ENCODE measurements at places on chromosomes 2 and 18. TPM values are rescaled to one million over a fixed set of nuclear protein-coding genes. Genes with fewer than 3 reads are reported as not detected.

CABYR gene
- total RNA-seq: 2.8 TPM

SLC9A2 gene
- not detected for total RNA-seq

CYRIA gene
- total RNA-seq: 76.1 TPM

RAX gene
- total RNA-seq: not detected

ACKR3 gene
- 6.6 TPM for total RNA-seq

FBXO36 gene
- total RNA-seq: 0.78 TPM

TMEM169 gene
- total RNA-seq: 0.40 TPM

DNA sequence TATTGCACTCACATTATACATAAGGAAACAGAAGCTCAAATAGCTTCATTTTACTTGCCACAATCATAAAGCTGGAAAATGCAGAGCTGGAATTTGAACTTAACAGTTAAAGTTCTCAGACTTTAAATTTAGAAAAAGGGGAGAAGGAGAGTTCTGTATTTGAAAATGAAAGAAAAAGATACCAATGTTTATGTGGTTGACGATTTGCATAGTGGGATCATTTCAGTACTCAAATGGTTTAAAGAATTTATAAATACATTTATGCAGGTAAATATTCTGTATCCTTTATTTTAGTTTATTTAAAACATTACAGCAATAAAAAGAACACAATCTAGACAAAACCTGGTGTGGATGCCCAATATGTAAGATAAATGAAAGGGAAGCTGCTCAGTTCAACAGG lies 25.5 kb upstream of the STAT4 start:
- DNase-seq: no peak

DNA sequence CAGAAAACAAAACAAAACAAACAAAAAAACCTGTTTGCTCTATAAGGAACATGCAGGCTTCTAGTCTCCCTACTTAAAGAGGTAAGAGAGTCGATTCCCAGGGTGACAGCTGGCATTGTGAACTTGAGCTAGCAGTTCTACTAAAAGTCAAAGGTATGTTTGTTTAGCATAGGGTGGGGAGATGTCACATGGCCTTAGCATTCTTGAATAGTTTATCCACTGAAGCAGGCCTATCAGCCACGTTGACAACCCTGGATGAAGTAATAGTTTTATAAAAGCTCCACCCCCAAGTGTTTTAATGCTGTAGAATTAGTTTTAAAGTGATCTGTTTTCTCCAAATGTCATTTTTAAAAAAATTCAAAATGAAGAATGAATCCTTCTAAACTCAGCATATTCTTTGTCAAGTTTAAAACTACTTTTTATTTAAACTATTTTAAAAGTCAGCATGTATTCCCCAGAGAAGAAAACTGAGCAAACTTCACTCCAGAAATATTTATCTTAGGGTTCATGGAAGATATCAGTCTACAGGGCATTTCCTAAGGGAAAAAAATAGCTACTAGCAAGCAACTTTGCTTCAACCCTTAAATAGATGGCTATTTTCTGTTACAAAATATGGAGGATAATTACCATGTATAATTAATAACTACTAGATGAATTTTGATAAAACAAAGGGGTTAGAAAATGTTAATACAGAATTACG lies 1.7 kb downstream of the MYOM1 start:
- DNase-seq: no peak

- DNase-seq: no peak
These were observed 100.7 kb downstream of the ANKRD44 start for GRCh38 chr2:197209742-197210408.

DNA sequence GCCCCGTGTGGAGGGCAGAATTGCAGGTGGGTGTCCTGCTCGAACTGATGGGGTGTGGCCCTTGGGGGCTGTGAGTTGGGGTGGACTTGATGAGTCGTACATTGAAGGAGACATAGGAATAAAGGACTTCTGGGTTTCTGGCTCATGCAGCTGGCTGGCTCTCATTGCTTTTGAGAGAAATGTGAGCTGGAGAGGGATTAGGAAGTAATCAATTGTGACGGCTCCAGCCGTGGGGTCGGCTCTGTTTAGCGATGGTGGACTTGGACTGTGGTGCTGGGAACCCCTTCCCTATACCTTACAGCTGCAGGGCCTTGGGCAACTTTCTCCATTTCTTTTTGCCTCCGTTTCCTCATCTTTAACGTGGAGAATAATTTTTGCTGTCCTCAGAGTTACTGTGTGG lies 9.2 kb downstream of the IMPA2 start:
- DNase-seq: no peak

GRCh38 chr2:16386031-16386430 lies 279.6 kb downstream of the CYRIA start:
- DNase-seq: no peak
